Naive thymus-derived CD4-positive, alpha-beta T cell (primary cell): ENCODE measurements at places on chromosomes 1 and 21. TPM values are rescaled to one million over a fixed set of nuclear protein-coding genes. Genes with fewer than 3 reads are reported as not detected.

DNA sequence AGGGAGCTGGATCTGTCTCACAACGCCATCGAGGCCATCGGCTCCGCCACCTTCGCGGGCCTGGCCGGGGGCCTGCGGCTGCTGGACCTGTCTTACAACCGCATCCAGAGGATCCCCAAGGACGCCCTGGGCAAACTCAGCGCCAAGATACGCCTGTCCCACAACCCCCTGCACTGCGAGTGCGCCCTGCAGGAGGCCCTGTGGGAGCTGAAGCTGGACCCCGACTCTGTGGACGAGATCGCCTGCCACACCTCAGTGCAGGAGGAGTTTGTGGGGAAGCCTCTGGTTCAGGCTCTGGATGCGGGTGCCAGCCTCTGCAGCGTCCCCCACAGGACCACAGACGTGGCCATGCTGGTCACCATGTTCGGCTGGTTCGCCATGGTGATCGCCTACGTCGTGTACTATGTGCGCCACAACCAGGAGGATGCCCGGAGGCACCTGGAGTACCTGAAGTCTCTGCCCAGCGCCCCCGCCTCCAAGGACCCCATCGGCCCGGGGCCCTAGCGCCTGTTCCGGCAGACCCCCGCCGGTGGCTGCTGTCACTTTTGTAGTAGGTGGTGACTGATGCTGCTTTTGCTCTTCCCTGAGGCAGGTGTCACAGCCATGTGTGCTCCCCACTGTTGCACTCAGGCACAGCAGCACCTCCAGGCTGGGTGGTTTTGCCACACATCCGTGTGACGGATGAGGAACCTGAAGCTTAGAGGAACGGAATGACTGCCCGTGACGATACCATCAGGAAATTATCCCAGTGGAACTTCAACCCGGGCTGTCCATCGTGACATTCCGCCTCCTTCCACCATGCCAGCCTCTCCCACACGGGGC lies 1.8 kb downstream of the LRRC3 start:
- DNase-seq, result no peak

KRTAP10-8 gene
- not detected for polyA plus RNA-seq

C1orf167 gene
- polyA plus RNA-seq, result not detected

DNA sequence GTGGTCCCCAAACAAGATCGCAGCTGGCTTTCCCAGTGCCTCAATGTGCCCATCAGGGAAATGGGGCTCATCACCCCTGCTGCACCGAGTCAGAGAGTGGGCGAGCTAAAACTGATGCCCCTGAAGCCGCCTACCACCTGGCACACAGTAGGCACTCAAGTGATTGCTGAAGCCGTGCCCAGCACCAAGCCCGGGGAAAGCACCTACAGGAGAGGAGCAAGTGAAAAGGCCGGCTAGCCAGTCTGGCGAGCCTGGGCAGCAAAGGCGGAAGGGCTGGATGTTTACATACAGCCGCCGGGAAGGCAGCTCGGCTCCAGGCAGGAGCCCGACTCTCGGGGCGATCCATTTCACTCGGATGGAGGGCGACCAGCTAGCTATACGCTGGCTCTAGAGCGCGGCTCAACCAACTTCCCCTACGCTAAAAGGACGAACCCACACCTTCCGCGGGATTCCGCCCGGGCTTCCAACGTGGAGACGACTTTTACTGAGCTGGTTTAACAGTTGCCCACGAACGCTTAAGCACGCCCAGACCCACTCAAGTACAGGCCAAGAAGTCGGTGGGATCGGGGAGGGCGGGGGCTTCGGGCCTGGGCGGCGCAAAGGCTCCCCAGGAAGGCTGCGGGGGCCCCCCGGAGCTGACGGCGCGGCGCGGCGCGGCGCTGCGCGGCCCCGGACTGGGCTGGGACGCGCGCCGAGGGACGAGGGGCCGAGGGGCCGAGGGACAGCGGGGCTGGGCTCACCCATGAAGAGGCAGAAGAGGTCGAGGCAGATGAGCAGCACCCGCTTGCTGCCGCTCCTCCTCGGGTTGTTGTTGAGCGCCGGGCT lies 1.0 kb downstream of the PLPP3 start:
- DNase-seq, result no peak

CFHR3 gene
- polyA plus RNA-seq, result not detected
